ENCODE measurements at places on chromosomes 4 and X. TPM values are rescaled to one million over a fixed set of nuclear protein-coding genes. Genes with fewer than 3 reads are reported as not detected.

The GRIA2 gene
- not detected for total RNA-seq

The PLK4 gene
- 11.0 TPM for total RNA-seq

The TRAM1L1 gene
- total RNA-seq = 3.3 TPM

The NAA11 gene
- total RNA-seq = not detected
